ENCODE measurements at places on chromosomes 12 and 14. TPM values are rescaled to one million over a fixed set of nuclear protein-coding genes. Genes with fewer than 3 reads are reported as not detected.

Gene TMBIM6
- 476 TPM for total RNA-seq

Gene ADAMTS20
- total RNA-seq: not detected

Gene LRTM2
- not detected for total RNA-seq

Gene OASL
- 0.26 TPM for total RNA-seq

Gene NYNRIN
- total RNA-seq: 6.9 TPM

Gene ZNF891
- 1.2 TPM for total RNA-seq

Gene STAT6
- 104 TPM for total RNA-seq

Gene GPR84
- total RNA-seq: 0.07 TPM

Gene HSPB8
- total RNA-seq: 33.8 TPM

Gene HELB
- total RNA-seq: 5.0 TPM

Gene ZFHX2
- 0.83 TPM for total RNA-seq

Gene MARCHF9
- 6.2 TPM for total RNA-seq

Gene KRT77
- not detected for total RNA-seq

Gene CALM1
- total RNA-seq: 763 TPM

Gene CKB
- 27.5 TPM for total RNA-seq

Gene ARL6IP4
- total RNA-seq: 98.4 TPM

Gene FAM181A
- not detected for total RNA-seq

Gene FSCB
- not detected for total RNA-seq

Gene MORN3
- 0.86 TPM for total RNA-seq

Gene HOXC4
- total RNA-seq: 1.2 TPM

Gene PTCSC3
- total RNA-seq: not detected

Gene C1QL4
- 0.07 TPM for total RNA-seq

Gene BCL11B
- total RNA-seq: under 0.01 TPM

Gene PIANP
- total RNA-seq: 1.3 TPM

Gene PPP1R13B
- total RNA-seq: 2.3 TPM

Gene TSPAN31
- 51.1 TPM for total RNA-seq

Gene GPR137C
- 0.33 TPM for total RNA-seq

Gene DDX51
- total RNA-seq: 10.0 TPM

Gene MYO1A
- total RNA-seq: 0.53 TPM

Gene PMCH
- total RNA-seq: 0.30 TPM

Gene ALKBH1
- 8.0 TPM for total RNA-seq

Gene ITGB7
- 0.40 TPM for total RNA-seq

Gene COCH
- 0.46 TPM for total RNA-seq

Gene LUM
- total RNA-seq: 115 TPM

Gene ZNF385A
- total RNA-seq: 1.8 TPM

Gene HEBP1
- total RNA-seq: 26.4 TPM

Gene SLC10A1
- total RNA-seq: not detected
